OCI-LY7 (cell line): ENCODE measurements at places on chromosomes 12 and 14.

GRCh38 chr14:33851366-33851765 is 99.5 kb downstream of the EGLN3 start:
- DNase-seq: no peak

DNA sequence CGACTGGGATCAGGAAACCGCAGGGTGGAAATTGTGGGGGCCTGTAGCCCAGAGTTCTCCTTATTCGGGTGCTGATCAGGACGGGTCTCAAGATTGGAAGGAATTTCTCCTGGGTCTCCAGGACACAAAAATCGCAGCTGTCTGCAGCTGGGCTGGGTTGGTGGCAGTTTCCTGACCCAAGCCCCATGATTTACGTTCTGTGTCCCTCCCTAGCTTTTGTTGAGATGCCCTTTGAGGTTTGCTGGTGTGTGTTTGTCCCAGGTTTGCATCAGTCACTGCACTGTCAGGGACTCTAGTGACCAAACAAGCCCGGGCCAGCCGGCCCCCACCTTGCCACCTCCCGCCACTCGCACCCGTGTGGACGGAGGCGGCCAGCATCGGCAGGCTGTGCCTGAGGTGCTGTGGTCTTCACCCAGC is 89.5 kb downstream of the FBXL14 start:
- no peak for DNase-seq

- no peak for DNase-seq
These were observed 983.6 kb downstream of the FLRT2 start for GRCh38 chr14:86513564-86513963.

- DNase-seq: no peak
These were observed 86.3 kb downstream of the SLC15A4 start for GRCh38 chr12:128737292-128737966.

- peak; percentile 54 for DNase-seq
These were observed 2.1 kb downstream of the LUM start for GRCh38 chr12:91109148-91109564.

- DNase-seq: peak; percentile 40
These were observed 87.2 kb downstream of the SCN8A start for GRCh38 chr12:51678086-51678724.

DNA sequence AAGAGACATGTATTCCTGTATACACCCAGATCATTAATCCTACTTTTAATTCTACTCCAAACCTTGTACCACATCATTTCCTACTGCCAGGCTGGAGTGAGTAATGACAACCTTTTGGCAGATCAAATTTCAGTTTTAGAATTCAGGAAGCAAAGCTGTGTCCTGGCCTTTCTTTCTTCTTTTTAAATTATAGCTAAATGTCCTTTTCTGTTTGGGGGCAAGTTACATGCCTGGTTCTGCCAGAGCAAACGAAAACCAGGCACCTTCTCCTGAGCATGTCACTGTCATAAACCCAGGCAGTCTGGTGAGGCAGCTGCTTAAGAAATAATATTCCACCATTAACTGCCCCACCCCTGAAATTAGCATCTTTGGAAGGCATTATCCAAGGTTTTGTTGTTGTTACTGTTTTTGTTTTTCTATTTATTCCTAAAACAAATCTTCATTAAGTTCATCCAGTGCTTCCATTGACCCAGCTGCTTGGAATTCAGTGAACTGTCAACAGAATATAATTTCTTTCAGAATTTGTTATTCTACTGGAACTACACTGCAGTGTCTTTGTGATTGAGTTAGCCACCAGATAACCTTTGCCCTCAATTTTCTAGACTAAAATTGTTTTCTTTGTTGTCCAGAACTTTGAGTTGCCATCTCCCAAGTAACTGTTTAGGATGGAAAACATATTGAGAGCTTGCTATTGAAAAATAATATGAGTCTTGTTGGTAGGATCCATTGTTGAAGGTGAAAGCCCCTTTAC is 33.2 kb downstream of the SAMD4A start:
- no peak for DNase-seq
